IPS DF 6.9 (cell line): ENCODE measurements at places on chromosomes 3 and 15.

DNA sequence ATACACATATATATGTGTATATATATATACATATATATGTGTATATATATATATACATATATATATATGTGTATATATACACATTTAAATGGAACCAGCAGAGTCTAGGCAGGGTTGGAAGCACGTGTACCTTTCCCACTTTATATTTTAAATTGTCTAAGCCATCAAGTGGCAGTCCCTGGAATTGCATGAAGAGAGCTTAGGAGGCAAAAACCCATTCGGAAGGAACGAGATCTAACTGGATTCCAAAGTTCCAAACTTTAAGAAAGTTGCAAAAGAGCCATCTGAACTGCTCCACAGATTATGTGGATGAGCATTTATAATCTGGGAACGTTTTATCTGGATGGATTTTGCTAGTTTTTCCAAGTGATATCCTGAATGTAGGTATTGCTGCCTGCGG, 186.5 kb downstream of the FOXP1 start:
- no peak for DNase-seq

DNA sequence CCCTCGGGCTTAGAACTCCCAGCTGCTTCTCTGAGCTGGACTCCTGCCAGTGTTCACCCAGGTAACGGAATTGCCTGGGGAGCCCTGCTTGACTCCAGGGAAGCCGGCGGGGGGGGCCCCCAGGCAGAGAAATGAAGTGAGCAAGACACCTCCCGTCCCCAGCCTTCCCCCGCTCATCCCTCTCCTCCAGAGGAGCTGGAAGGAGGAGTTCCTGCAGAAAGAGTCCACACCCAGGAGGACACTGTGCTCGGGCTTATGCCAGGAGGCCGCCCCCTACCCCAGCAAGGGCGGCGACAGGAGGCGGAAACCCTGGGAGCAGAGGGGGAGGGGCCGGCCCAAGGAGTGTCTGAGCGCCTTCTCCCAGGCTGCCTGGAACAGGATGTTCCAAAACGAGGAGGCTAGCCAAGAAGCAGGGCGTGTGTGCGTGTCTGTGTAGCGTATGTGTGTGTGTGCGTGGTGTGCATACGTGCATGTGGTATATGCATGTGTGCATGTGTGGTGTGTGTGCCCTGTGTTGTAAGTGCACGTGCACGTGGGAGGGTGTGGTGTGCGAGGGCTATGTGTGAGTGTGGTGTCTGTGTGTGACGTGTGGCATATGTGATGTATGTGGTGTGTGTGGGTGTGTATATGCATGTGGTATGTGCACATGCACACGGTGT, 511.3 kb downstream of the SHQ1 start:
- DNase-seq: no peak

GRCh38 chr15:59918994-59919951, 84.8 kb upstream of the FOXB1 start:
- no peak for DNase-seq

DNA sequence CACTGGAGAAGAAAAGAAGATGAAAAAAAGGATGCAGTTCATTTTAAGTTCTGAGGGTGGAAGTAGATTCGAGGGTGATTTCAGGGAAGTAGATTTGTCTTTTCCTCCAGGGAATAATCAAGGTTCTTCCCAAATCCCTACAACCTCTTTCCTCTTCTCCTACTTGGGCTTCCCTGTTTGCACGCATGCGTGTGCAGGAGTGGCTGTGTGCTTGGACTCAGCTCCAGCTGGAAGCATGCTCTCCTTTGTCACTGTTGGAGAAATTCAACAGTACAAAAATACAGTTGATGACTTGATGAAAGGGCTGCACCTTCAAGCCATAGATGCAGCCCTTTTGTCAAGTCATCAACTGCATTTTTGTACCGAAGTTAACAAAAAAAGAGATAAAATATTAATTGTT, 3.8 kb downstream of the OR5K2 start:
- DNase-seq: no peak

GRCh38 chr3:44958386-44958785, 17.6 kb downstream of the ZDHHC3 start:
- no peak for DNase-seq

DNA sequence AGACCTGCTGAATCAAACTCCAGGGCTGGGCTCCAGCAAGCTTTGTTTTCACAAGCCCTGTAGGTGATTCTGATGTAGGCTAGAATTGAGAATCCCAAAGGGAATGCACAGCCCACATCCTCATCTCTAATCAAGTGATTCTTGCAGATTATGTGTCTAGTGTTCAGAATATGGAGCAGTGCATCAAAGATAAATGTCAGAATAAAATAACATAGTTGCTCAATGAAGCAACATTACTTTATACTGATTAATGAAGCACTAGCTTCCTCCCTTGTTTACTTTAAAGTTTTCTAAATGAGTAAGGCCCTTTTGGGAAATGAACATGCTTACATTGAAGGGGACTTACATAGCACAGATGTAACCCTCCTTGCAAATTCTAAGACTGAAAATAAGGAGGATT, 39.2 kb downstream of the NUP210 start:
- DNase-seq: no peak

DNA sequence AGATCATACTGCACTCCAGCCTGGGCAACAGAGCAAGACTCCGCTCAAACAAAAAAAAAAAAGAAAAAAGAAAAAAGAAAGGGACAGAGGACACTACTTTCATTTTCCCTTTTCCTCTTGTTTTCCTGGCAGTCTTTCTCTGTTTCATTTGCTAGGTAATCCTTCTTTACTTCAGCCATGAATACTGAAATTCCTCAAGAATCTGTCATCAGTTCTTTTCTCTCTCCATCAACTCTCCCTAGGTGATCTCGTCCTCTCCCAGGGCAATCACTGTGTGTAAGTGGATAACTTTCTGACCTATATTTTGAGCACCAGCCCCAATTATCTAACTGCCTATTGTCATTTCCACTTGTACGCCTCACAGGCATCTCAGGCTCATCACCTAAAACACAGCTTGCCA, 51.5 kb downstream of the TTC23 start:
- DNase-seq: no peak

- no peak for DNase-seq
Measured at GRCh38 chr15:96627031-96627568, 296.6 kb downstream of the NR2F2 start.

GRCh38 chr3:132317229-132317948, at the start of gene ACP3:
Gene ACP3, plus strand, starts transcription at chr3:132317407. Its CDS starts 50 bp downstream, at chr3:132317457.
- DNase-seq: peak; percentile 27

DNA sequence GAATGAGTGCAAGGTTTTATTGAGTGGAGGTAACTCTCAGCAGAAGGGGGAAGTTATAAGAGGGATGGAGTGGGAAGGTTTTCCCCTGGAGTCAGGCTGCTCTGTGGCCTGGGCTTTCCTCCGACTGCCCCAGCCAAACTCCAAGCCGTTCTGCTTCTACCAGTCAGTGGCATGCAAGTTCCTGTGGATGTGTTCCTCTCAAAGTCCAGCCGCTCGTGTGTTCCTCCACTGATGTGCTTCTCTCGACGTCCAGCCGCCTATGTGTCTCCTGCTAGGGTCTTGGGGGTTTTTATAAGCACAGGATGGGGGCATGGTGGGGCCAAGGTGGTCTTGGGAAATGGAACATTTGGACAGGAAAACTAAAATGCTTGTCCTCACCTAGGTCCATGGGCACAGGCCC, 9.0 kb upstream of the U2SURP start:
- DNase-seq: no peak

- no peak for DNase-seq
Measured at GRCh38 chr3:177429079-177429478, 231.8 kb upstream of the TBL1XR1 start.

DNA sequence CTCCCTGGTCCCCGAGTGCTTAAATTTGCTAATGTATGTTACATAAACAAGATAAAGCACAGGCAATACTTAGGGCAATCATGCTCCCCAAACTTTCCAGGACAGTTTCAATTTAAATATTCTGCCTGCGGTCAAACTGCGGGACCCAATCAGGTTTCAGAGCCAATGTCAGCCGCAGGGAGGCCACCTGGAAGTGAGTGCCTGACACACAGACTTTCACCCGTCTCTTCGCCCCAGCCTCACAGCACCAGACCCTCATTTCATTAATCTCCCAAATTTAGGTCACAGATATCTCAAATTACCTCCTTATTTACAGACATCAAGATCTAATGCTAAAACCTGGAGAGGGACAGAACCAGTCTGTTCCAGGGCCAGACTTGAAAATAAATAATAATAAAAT, 107.2 kb upstream of the ALDH1A3 start:
- DNase-seq: no peak

DNA sequence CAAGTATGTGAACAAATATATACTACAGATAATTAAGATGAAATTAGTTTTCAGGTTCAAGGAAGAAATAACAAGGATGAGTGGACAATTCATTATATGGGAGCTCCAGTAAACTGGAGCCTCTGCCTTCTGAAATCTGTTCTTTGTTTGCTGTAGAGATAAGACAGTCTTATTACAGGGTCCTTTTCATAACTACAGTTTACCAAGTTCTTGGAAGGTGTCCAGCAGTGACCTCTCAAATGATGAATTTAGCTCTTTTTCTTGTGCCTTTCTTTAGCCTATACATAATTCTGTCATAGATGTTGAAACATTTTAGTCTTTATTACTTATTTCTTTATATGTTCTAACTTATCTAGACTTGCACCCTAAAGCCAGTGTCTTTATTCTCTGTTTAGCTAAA, 89.7 kb upstream of the GBE1 start:
- DNase-seq: no peak

GRCh38 chr15:78291698-78292097, 7.7 kb downstream of the SKIC8 start:
- no peak for DNase-seq

DNA sequence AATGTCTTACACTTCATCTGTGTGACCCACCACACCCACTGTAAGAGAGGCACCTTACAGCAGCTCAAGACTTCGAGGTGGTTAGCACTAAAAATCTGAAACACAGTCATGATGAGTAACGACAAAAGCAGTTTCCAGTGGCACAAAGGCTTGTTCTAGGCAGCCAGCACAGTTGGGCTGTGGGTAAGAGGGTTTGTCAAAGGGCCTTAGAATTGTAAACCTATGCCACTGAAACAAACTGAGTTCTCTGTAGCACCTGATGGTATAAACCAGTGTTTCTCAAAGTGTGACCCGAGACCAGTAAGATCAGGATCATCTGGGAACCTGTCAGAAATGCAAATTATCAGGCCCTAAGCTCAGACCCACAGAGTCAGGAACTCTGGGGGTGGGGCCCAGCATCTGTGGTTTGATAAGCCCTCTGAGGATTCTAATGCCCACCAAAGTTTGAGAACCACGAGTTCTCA, 36.5 kb downstream of the DAPK2 start:
- DNase-seq: no peak
